ENCODE measurements at places on chromosomes 6 and 20.

DNA sequence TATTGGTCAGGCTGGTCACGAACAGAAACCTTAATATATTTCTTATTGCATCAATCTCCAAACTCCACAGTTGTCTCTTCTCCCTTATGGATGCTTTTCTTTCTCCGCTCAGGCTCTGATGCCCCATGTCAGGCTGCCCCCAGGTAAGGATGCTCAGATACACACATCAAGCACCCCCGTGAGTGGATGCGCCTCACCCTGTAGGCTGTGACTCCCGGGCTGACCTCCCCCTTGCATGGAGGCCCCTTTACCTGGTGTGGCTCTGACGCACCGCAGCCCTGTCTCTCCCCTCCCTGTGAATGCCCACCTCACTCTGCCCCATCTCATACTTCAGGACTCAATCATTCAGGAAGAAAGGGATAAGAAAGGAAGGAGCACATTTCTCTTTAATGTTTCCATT is 19.1 kb upstream of the RANBP9 start:
- no peak for DNase-seq

- no peak for DNase-seq
Observed at GRCh38 chr6:145332011-145332410, 403.3 kb downstream of the EPM2A start.

GRCh38 chr6:11322252-11322885 is 89.9 kb upstream of the NEDD9 start:
- no peak for DNase-seq

DNA sequence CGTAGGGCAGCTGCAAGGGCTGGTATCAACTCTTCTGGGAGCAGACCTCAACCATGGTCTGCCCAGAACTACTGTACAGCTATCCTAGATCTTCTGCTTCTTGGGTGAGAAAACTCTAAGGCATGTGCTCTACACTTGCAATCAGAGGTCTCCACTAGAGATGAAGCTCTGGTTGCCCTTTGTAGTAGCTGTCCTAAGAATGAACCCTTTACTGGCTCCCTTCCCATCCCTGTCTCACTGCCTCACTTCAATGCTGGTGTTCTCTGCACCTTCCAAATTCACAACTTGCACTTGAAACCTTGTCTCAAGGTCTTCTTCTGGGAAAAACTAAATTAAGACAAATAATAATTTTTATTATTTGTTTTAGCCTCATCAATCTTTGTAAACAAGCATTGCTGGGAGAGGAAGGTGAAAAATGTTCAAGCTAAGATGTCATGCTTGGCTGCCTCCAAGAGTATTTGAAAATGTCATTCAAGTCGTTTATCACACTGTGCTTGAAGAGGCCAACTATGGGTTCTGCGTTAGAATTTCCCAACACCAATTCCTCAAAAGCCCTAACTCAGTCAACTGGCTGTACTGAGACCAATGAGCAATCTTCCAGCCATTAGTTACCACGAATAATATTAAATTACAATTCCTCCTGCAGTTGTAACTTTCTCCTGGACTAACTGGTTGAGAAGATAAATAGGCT is 255.7 kb upstream of the PRND start:
- no peak for DNase-seq

DNA sequence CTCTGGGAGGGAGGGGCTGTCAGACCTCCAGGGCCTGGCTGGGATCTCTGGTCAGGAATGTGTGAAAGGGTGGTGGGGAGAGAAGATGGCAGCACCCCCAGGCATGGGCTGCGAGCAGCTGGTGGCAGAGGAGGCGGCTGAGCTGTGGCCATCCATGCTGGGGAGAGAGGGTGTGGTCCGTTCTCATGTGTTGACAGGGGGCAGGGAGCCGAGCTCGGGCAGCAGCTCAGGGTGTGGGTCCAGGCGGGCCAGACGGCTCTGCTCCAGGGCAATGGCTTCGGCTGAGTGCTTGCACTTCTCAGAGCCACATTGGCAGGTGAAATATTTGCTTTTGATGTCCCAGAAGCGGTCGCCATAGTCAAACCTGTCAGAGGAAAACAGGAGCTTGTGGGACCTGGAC is 1.1 kb upstream of the SLC44A4 start:
- DNase-seq = no peak

Data from stimulated activated naive CD4-positive, alpha-beta T cell (primary cell).